CD8-positive, alpha-beta memory T cell (primary cell): ENCODE measurements at places on chromosomes 6 and 20.

GRCh38 chr6:140601021-140601808 is 1226.8 kb upstream of the CITED2 start:
- no peak for DNase-seq

- no peak for DNase-seq
Observed at GRCh38 chr6:53029761-53030160, 34.7 kb upstream of the GSTA4 start.

DNA sequence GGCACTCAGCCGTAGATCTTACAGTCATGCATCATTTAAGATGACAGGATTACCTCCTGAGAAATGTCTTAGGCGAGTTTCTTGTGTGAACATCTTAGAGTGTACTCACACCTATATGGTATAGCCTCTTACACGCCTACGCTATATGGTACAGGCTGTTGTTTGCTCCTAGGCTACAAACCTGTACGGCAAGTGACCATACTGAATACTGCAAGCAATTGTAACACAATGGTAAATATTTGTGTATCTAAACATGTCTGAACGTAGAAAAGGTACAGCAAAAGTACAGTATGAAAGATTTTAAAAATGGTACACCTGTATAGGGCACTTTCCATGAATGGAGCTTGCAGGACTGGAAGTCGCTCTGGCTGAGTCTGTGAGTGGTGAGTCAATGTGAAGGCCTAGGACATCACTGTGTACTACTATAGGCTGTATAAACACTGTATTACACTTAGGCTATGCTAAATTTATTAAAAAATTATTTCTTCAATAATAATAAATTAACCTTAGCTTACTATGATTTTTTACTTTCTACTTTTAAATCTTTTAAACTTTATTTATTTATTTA is 541 bp upstream of the IL20RA start:
- no peak for DNase-seq

DNA sequence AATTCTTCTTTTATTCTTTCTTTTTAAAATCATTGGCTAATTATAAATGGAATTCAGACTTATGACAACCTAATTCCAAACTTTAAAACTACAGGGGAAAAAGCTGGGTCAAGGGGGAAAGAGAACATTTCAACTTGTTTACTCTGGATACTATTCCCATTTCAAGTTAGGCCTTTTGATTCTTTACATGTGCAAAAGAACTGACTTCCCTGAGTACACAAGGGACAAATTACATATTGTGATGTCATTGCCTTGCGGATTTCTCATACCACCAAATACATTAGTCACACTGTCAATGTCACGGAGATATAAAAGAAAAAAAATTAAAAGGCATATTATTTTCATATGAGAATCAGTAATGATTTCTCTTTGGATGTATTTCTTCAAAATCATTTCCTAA is 96.5 kb upstream of the TBX18 start:
- no peak for DNase-seq
